ENCODE measurements at places on chromosomes 3 and 15.
A peak's percentile ranks its signal among the peaks of the same experiment; 100 is the strongest.

DNA sequence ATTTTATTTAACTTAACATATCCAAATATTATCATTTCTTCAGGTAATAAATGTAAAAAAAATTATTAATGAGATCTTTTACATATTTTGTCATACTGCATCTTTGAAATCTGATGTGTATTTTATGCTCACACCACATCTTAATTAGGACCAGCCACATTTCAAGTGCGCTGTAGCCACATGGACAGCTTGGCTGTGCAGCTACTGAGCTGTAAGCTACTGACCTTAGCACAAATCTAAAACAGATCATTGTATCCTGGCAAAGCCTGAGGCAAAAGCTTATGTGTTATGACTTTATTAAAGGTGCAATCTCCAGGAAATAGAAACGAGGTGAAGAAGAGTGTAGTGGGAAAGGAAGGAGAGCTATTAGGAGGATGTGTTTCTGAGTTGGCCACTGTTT lies 126.7 kb upstream of the UBE2E2 start:
- no peak for DNase-seq

- DNase-seq = no peak
Measured at GRCh38 chr15:25727867-25728600, 135.1 kb downstream of the ATP10A start.

DNA sequence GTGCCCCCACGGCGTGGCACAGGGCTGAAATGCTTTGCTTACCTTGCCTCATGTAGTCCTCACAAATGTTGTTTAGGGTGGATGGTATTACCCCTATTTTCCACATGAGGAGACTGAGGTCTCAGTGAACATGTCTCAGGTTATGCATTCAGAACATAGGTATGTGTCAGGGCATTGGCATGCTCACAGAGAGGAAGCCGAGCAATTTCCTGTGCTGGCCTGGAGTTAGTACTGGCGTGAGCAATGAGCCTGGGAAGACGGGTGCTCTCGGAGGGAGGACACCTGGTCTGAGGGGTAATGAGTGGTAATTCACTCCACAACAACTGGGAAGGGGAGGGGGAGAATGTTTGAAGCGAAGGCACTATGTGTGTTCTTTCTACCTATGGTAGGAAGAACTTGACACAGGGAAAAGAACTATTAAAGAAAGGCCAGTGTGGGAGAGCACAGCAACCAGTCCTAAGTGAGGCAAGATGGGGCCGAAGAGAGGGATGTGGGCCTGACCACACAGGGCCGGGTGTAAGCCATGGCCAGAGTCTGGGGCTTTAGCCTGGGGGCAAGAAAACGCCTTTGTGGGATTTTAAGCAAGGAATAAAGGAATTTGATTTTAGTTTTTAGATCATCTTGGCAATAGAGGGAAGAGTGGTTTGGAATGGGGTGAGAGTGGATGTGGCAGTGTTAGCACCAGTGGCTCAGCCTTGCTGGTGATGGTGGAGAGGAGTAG lies 4.9 kb upstream of the FAM131A start:
- no peak for DNase-seq

DNA sequence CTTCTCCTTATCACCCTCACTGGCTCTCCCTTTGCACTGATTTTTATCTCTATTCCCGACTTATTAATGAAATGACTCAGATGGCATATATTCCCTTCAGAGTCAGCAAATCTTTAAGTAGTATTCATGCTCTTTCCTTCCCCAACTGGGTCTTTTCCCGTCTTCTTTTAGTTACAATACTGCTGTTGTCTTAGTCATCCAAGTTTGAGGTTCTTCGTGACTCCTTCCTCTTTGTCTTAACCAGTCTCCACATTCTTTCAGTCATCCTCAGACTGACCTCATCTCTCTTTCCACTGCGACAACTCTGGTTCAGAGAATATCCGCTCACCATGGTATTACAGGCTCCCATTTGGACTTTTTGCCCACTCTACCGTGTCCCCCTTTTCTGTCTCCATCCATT lies 12.4 kb downstream of the WDR5B start:
- DNase-seq = no peak

- no peak for DNase-seq
Measured at GRCh38 chr3:160454995-160455394, 5.4 kb upstream of the TRIM59 start.

- no peak for DNase-seq
Measured at GRCh38 chr3:187833799-187834578, 88.7 kb upstream of the BCL6 start.

DNA sequence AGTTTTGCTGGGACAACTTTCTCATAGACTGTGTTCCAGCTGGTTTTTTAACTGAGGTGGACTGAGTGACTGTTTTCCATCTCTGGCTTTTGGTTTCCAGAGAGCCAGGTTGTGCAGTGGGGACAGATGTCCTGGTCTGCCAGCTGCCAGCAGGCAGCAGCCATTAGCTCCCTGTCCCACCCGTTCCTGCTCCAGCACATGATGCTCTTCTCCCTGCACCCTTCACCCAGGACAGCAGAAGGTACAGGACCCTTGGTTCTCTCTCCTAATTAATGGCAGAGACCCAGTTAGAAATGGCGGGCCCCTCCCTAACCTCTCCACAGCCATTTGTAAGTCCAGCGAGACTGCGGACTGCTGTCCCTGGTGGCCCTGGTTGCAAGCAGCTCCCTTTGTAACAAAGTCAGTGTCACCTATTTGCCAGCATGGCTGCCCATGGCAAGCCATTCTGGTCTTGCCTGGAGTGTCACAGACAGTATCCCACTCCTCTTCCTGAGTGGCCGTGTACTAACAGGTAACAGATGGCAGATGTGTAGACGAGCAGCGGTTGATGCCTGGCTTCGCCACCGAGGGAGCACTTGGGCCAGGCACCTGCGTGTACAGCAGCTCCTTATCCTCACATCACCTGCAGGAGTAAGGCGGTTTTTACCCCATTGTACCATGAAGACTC lies 148.3 kb downstream of the DNAJB8 start:
- no peak for DNase-seq

DNA sequence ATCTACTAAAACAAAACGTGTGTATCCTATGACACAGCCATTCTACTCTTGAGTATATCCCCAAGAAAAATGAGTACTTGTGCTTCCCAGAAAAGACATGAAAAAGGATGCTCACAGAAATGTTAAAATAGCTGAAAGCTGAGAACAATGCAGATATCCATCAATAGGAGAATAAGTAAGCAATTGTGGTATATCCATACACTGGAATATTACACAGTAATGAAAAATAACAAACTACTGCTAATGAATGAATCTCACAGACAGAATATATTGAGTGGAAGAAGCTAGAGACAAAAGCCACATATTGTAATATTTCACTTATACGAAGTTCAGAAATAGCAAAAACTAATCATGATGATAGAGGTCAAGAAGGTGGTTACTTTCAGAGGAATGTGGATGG lies 83.8 kb upstream of the CTDSPL start:
- no peak for DNase-seq

DNA sequence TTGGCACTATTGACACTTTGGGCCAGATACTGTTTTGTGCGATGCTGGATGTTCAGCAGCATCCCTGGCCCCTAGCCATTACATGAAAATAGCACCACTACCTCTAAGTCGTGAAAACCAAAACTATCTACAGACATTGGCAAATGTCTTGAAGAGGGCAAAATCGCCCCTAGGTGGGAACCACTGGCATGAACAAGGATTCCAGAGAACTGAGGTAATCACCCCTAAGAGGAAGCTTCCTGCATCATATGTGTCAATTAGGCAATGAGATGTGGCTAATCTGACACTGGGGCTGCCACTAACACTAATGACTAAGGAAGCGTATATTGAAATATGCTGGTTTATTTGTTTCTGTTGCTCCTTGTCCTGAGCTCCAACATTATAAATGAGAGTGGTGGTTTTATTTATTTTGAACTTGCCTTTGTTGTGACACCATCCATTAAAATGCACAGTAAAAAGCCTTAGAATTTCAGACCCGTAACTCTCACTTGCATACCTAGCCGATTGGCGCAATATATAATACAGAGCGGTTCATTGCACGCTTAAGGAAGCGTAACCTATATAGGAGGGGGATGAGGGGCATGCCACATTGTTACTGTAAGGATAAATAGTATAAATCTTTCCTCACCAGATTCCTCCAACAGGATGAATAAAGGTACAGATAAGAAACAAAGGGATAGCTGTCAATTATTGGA lies 299.8 kb upstream of the CNTN4 start:
- DNase-seq = no peak

DNA sequence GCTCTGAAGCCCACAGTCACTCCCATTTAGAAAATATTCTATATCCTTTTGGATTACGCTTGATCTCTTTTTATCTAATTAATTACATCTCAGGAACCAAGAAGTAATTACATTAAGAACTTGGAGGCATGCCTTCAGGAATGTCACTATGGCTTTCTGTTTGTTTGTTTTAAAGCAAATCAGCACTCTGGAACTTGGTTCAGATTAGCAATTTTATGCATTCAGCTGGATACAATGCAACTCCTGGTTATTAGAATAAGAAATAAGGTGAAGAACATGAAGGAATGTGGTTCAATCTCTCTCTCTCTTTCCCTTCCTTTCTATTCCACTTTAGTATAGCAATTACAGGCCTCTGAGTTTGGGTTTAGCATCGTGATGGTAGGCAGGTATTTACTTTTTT lies 235.8 kb downstream of the FHIT start:
- no peak for DNase-seq

DNA sequence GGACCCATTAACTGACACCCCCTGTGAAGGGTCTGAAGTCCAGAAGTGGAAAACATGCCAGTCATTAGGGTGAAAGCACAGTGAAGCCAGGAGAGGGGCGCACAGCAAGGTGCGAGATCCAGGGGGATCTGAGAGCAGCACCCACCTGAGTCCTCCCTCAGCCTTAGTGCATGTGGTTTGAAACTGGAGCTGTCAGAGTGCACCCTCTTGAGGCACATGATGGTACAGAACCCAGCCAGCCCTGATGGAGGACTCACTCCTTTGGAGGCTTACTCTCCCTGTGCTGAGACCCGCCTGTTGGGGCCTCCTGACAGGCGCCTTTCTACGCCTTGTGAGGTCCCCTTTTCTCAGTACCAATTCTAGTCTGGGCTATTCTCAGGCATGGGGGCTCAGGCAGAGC lies 77.8 kb downstream of the IL20RB start:
- peak; percentile 29 for DNase-seq

GRCh38 chr3:73484656-73485248 lies 140.0 kb downstream of the PDZRN3 start:
- no peak for DNase-seq

DNA sequence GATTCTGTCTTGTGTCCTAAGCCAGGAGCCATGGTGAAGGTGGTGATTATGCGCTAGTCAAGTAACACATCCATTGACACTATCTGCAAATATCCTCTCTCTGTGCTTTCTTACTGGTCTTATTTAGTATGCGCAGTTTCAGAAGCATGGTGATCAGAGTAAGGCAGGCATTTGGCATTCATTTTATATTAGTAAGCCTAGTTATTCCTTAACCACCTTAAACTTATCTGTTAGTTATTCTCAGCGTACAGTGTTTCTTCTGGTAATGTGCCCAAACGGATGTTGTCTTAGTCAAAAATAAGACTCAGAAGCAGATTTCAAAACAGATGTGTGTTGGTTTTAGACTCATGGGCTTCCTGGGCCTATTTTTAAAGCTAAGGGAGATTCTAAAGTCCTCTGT lies 329.2 kb downstream of the GRM7 start:
- no peak for DNase-seq

- DNase-seq = peak; percentile 16
Measured at GRCh38 chr3:44060164-44060563, 181.5 kb upstream of the TOPAZ1 start.

DNA sequence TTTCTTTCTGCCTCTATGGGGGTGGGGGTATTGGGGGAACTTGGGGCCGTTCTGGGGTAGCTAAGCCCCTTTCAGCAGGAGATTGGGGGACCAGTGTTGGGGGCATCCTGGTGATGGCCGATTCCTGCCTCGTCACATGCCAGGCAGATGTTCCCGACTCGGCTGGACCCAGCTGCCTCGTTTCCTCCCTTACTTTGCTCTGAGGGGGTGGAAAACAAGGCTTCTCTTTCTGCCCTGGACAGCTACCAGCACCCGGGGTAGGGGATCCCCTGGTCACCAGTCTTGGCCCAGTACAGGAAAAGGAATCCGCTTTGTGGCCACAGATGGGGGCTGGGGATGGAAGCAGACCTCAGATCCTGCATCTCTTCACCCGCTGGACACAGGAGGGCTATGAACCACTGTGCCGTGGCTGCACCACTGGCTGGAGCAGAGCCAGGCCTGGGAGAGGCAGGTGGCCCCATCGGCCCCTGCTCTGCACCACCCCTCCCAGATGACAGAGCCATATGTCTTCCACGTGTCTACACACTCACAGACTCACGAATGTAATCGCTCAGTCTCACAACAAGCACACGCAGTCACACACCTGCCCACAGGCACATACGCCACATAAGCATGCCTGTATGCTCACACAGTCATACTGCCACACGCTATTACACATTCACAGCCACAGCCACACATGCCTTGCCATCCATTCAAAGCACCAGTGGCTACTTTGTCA lies 12.4 kb downstream of the SNX33 start:
- DNase-seq = no peak

GRCh38 chr3:133042778-133043177 lies 4.6 kb downstream of the TMEM108 start:
- DNase-seq = no peak

DNA sequence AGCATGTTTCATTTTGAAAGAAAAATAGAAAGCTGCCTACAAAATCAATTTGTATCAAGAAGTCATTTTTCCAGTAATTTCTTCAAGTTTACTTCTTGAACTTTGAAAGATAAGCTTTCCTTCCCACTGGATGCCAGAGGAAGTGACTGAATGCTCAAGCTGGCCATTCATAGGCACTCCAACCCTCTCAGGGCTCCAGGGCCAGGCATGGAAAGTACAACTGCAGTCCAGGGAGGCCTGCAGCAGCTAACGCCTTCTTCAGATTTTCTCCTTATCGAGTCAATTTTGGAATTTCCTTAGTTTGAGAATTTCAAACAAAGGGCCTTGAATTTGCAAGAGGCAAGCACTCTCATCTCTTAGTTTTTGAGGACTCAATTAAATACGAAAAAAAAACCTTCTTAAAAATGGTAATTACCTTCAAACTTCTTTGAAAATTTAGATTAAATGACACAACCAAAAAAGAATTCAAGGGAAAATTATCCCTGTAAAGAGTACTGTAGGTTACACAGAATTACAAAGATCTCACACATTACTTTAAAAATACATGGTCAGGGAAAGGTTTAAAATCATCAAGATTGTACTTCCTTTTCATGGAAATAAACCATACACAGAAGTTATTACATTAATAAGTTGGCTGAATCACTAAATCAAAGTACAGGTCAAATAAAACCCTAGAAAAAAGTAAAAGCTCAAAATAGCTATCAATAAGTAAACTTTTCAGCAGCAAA lies 2.5 kb downstream of the UBP1 start:
- DNase-seq = no peak

DNA sequence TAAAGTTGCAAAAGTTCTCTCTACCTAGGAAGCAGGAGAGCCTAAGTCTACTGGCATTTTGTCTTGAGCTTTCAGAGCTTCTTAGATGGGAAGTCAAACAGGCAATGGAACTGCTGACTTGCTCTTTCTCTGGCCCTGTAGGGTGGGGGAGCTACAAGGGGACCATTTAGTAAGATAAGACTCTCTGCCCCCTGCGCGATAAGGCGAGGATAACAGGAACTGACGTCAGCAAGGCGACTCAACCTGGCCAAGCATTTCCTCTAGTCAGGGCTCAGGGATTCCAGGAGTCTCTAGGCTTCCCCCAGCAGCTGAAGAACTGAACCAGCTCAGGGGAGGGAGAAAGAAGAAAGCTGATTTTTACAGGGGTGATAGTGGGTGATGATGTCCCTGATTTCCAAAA lies 5.8 kb downstream of the RARB start:
- no peak for DNase-seq

Data from Jurkat, Clone E6-1 (cell line).